Fibroblast of lung (primary cell): ENCODE measurements at places on chromosomes 7 and 10.
A peak's percentile ranks its signal among the peaks of the same experiment; 100 is the strongest.

DNA sequence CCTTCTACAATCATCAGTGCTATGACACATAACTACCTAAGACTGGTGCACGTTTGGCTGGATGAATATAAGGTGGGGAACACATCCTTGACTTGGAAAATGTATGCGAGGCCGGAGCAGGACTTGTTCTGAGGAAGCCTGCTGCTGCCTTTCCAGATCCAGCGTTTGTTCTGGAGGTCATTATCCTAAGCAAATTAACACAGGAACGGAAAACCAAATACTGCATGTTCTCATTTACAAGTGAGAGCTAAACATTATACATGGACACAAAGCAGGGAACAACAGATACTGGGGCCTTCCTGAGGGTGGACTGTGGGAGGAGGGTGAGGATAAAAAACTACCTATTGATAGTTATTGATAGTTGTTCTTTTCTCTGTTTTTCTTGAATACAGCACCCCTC is 10.8 kb upstream of the GALNT11 start:
- DNase-seq: no peak

DNA sequence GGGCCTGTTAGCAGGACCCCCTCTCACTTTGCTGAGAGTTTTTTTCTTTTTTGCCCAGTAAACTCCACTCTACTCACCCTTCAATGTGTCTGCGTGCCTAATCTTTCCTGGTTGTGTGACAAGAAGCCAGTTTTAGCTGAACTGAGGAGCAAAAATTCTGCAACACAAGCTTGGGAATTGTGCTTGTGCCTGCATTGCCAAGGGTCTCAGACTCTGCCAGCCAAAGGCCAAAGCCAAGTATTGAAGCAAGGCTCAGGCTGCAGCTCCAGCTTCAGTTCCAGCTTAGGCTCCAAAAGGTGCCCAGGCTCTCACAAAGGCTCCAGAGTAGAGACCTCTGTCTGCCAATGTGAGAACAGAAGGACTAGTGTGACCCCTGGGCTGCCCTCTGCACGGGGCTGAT is 4.2 kb upstream of the CPA2 start:
- DNase-seq: no peak

- no peak for DNase-seq
Observed at GRCh38 chr10:73998623-73998928, 660 bp downstream of the VCL start.

DNA sequence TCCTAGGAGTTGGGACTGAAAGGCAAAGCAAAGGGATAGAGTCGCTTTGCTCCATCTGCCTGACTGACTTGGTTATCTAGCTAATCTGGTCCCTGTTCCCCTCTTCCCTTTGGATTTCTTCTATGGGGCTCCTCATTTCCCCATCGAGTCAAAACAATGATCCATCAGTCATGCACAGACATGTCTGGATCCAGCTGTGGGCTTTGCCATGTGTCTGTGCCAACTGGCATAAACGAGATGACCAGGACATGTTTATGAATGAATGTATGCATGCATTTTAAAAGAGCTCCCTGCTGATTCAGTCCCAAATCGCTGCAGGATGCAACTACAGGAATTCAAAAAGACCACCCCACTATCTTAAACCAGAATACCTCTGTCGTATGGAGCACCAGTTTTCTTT is 122.0 kb downstream of the ARL4A start:
- DNase-seq: no peak

DNA sequence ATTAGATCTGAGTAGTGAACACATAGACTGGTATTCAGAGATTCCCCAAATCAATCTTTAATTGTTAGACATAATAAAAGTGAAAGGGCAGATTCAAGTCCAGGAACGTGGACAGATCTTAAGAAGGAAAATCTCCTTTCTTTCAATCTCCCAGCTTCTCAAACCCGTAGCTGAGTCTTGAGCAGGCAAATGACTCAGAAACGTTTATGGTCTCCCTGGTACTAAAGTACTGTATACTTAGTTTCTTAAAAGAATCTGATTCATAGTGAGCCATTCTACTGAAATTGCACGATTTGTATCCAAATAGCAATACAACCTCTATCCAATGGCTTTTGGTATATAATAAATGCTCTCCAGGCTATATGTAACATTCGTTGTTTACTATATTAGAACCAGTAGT is 140.4 kb upstream of the RHEB start:
- DNase-seq: no peak

DNA sequence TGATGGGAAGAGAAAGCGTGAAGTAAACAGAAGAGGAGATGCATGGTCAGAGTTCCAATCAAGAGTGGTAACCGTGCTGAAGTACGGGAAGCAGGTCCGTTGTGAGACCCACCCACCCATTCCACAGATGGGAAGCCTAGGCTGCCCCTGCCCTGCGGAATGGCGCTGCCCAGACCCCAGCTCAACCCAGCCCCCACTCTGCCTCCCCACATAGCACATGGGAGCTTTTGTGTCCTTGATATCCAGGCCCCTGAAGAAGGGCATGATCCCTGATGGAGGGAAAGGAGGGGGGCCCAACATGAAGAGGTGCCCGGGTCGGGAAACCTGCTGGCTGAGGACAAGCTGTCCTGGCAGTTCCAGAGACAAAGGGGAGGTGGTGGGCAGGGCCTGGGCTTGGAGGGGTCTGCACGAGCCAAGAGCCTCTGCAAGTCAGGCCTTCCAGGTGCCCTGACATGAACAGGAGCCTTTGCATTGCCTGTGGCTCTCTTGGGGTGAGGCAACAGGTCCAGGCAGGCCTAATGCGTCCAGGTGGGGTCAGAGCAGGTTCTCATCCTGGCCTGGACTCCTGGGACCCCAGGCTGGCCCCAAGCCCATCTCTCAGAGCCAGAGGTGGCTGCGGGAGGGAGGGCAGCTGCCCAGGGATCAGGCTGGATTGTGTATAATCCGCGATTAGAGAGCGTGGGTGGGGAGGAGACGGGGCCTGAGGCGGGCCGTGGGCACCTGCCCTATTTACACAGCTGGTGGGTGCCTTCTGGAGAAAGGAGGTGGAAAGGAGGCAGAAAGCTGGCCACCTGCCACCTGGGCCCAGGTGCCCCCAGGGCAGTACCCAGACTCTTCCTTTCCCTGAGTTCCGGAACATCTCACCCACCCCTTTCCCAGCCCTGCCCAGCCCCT is 23.5 kb downstream of the YKT6 start:
- no peak for DNase-seq

DNA sequence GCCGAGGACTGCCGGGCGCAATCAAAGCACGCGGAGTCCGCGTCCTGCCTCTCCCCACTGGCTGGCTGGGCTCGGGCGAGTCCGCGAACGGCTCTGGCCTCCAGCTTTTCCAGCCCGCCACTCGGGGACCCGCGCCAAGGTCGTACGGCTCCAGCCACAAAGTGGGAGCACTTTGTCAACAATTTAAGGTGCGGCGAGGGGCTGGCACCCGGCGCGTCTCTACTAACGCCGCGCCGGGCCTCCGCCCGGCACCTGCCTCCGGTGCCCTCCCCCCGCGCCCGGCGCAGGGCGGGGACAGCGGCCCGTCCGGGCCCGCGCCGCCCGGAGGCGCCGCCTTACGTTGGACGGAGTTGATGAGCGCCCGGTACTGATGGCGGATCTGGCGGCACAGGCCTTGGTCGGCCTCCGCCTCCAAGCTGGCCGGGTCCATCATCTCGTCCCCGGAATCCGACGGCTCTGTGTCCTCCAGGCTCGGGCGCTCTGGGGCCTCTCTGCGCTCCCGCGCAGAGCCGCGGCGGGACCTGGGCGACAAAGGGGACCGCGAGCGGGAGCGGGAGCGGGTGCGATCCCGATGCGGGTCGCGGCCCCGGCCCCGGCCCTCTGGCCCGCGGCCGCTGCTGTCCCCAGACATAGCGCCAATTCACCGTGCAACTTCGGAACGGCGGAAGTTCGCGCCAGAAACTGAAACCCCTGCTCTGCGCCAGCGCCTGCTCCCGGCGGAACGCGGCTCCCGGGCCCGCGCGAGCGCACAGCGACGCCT is at the start of gene NSMCE4A:
Gene NSMCE4A (minus strand): TSS at position 683 of the 760 bp plus-strand sequence. CDS start 52 bp downstream, at position 631.
- peak; percentile 77 for DNase-seq
